ENCODE measurements at places on chromosomes 7 and 10.

DNA sequence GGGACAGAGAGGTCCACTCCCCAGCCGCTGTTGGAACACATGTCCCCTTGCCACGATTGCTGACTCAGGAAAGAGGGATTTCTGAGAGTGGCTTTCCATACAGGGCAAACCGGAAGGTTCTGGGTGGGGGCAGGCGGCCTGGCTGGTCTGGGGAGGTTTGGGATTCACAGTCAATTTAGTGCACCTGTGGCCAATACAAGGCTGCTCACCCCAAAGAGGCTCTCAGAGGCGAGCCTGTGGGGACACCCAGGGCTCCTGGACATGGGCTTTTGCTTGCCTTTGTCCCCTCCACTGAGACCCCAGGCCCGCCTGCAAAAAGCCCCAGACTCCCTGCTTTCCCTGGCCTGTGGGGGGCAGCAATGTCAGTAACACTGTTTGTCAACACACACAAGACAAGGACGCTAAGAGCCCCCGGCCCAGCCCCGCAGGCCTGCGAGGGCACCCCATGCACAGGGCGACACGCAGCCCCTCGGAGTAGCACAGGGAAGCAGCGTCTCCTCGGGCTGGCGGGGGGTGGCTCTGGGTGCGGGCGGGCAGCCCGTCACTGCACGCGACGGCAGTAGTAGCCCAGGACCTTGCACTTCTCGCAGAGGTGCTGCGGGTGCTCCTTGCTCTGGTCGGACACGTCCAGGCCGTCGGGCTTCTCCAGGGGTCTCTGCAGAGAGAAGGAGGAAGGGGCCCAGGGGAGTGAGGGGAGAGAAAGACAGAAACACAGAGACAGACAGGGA, 38.7 kb downstream of the PPIF start:
- DNase-seq: no peak

DNA sequence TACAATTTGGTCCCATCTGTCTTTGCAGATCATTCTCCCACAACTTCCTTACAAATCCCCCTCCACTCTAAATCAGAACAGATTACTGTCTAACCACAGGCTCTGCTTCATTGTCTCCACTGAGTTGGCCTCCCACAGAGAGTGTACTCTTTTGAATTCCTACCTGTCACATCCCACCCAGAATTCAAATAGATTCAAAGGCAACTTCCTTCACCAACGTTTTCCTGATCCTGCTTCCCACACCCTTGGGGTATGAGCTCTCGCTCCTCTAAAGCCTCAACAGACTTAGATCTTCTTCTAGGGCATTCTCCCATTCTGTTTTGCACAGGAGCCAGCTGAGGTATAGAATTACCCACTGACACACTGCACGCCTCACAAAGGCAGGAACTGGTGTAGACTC, 197.8 kb upstream of the CDCA7L start:
- DNase-seq: no peak

- no peak for DNase-seq
Observed at GRCh38 chr10:49760789-49761188, 1.3 kb downstream of the OGDHL start.

- no peak for DNase-seq
Observed at GRCh38 chr10:121157998-121158397, 306.8 kb downstream of the WDR11 start.
